Cardiac septum (tissue), 1 donor: ENCODE measurements at places on chromosomes 2 and 18.

DNA sequence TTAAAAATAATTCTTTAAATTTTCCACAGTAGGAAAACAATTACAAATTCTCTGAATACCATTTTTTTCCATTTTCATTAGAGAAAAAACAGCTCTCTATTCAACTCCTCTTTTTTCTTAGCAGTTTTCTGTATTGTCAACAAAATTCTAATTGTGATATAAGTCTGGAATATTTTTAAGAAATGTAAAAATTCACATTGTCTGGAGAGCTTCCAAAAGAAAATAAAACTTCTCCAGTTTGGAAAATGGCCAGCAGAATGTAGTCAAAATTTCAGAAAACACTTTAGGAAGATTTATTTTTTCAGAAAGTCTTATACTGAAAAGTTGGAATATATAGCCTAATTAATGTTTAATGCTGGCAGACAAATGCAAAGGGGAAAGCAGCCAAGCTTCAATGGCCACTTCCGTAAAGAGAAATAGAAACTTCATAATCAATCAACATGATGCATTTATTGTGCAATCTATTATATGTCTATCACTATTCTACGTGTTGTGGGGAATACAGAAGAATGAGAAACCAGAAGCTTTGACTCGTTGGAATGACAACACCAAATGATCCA is 733.2 kb upstream of the PKDCC start:
- no peak for DNase-seq

GRCh38 chr18:74353169-74353775 is 37.6 kb downstream of the C18orf63 start:
- no peak for DNase-seq

- no peak for DNase-seq
Measured at GRCh38 chr2:214651451-214651850, 158.0 kb downstream of the BARD1 start.

DNA sequence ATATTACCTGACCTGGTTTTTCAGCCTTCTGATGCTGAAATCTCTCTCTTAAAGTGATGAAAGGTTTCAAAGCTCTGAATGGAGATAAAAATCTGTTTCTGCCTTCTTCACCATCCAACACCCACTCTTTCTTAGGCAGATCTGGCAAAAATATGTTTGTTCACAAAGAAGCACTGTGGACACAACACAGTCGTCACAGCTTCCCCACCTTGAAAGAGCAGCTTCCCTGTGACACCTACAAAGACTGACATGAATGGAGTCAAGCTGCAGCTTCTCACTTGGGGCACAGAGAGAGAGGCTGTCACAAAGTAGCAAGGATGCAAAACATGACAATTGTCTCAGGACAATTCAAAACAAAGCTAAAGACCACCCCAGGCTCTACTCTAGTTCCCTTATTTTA is 86.5 kb downstream of the ICOS start:
- DNase-seq: no peak

DNA sequence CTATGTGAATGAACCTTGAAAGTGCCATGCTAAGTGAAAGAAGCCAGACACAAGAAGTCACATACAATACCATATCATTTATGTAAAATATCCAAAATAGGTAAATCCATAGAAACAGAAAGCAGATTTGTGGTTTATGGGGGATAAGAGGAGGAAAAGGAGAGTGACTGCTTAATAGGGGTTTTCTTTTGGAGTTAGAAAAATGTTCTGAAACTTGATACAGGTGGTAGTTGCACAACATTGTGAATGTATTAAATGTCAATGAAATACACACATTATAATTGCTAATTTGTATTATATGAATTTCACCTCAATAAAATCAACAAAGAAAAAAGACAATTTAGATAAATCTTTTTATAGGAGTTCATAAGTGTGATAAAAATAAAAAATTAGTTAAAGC is 37.1 kb downstream of the MEMO1 start:
- DNase-seq: no peak

DNA sequence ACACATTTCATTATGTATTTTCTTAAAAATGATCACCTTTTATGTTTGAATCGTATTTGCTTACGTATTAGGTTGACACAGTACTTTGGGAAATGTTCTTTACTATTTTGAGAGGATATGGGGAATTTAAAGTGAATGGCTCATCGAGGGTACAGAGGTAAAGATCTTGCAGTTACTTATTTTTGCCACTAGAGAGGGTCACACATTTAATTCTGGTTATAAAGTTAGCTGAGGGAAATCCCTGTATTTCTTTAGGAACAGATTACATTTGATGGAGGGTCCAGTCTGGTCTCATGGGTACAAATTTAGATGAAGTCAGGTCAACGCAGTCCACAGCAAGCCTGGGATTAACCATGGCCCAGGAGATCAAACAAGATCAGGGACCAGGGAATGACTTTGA is 24.5 kb downstream of the DYNC2LI1 start:
- no peak for DNase-seq

DNA sequence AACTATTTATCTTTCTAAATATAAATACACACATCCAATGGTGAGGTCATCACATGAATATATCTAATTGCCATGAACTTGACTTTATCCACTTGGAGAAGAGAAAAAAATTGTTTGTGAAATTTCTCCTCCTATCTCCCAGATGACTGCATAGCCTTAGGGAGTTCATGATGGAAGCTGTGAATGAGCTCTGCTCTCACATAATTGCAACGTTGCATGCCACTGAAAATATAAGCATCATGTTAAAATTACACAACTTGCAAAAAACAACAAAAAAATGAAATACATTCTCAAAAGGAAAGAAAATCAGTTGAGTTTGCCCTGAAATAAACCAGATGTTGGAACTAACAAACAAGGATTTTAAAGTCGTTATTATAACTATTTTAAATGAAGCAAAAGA is 50.6 kb upstream of the OSR1 start:
- DNase-seq: no peak

- no peak for DNase-seq
Measured at GRCh38 chr2:5734859-5735520, 42.8 kb downstream of the SOX11 start.

DNA sequence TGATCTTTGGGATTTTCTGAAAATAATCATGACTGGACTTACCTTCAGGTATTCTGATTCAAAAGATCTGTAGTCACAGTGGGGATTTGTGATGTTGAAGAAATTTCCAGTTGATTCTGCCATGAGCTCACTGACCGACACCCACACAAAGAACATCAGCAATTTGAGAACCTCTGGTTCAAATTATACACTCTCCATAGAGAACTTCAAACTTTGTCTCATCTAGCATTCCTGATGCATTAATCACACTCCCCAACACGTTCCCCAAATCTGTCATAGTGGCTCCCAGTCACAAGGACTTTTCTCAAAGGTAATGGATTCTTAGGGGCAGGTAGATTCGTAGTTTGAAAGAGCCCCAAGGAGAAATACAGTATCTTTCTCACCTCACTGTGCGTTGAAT is 584.3 kb downstream of the FBXO15 start:
- DNase-seq: no peak

DNA sequence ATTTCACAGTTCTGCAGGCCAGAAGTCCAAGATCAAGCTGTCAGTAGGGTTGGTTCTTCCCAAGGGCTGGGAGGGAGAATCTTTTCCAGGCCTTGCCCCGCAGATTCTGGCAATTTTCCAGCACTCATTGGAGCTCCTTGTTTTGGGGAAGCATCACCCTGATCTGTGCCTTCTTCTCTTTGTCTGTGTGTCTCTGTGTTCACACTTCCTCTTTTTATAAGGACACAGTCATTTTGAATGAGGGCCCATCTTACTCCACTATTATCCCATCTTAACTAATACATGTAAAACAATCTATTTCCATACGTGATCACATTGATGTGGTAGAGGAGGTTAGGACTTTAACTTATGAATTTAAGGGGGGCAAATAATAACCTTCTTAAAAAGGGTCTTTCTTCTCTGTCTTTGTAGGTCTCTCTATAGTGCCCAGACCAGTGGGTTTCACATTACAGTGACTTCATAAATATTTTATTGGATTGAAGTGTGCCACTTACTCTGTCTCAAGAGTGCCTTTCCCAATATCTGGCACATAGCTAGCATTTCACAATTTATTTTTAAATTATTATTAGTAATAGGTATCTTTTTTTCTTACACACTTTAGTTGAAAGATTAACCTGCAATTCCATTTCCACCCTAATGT is 68.9 kb upstream of the CBLN2 start:
- DNase-seq: no peak

GRCh38 chr2:147353072-147353381 is 491.8 kb upstream of the ACVR2A start:
- no peak for DNase-seq

DNA sequence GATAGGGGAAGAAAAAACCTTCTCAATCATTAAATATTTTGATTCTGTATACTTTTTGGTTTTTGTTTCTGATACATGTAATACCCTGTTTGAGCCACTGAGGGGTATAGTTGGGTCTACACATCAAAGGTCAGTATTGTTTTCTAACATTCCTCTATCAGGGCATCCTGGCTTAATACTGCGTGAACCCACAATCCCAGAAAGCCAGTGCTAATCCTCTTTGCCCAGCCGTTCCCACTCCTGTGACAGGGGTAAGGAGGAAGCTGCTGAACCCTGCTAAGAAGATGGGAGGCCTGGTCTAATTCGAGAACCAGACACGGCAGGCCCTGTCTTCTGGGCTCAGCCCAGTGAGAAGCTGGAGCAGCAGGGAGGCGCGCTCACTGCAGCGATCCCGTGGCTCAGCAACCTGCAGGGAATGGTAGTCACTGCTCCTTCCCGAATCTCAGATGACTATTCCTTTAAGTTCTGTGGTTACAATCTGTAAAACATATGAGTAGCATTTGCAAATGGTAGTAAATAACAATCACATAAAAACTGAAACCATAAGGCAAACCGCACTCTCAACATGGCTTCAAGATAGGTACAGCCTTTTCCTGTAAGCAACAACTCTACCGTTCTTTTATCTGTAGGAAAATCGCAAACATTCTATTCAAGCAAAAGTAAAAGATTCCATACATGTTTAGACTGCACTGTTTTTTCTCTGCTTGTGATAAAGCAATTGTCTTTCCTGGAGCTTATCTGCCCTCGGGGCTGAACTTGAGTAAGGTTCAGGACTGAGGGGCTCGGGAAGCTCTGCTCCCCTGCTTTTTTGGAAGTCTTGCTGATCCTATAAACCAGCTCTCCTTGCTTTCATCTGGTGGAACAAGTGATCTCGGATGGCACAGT is 87.0 kb downstream of the EPB41L3 start:
- no peak for DNase-seq

DNA sequence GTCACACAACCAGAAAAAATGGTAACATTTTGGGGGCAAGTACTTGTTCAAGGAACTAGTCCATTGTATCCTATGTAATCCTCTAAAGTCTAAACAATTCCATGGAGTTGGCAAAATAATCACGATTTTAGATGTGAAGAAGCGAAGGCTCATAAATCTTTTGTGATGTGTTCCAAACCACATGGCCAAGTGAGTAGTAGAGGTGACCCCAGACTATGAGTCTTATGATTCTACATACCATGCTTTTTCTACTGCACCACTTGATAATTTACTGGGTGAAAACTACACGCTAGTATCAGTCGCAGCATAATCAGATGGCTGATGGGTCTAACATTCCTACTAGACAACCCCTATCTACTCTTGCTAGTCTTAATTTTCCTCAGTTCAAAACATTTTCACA is 371.4 kb downstream of the OSR1 start:
- no peak for DNase-seq

- no peak for DNase-seq
Measured at GRCh38 chr18:44895176-44895798, 214.6 kb downstream of the SETBP1 start.

DNA sequence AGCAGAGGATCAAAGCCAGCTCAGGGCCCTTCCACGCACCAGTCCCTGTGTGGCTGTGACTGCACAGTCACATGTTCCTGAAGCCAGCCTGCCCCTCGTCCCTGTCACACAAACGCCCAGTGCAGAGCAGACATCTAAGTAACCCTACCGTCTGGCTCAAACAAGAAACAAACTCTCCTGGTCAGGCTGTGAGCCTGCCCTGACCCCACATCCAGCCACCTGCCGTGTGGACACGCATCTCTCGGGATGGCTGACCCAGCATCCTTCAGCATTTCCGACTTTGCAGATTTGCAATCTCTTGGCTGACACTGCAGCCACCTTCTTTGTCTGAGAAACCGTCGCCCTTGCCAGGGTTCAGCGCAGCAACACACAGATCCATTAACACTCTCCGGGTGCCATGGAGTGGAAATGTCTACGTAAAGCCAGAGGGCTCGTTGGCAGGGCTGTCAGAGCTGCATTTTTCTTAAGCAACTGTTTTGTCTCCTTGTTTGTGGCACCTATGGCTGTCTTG is 82.3 kb upstream of the ASAP2 start:
- DNase-seq: no peak

GRCh38 chr18:13437034-13437433 is 218.5 kb downstream of the LDLRAD4 start:
- DNase-seq: no peak

DNA sequence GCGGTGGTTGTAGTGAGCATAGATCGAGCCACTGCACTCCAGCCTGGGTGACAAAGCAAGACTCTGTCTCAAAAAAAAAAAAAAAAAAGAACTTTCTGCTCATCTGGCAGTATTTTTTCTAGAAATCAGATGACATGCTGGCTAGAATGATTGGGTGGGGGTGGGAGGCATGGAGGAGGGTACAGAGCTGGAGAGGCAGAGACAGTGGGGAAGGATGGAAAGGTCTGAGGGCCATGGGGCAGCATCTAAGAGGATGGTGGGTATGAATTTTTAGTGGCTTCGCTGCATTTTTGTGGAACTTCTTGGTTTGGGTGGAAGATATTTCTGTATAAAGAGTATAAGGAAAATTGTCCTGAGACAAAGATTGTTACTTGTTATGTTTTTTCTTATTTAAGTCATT is 23.3 kb downstream of the ARMC9 start:
- DNase-seq: no peak

- DNase-seq: no peak
Measured at GRCh38 chr2:40658941-40659340, 207.1 kb upstream of the SLC8A1 start.

GRCh38 chr2:24435391-24436316 is 55.4 kb upstream of the NCOA1 start:
- DNase-seq: no peak

DNA sequence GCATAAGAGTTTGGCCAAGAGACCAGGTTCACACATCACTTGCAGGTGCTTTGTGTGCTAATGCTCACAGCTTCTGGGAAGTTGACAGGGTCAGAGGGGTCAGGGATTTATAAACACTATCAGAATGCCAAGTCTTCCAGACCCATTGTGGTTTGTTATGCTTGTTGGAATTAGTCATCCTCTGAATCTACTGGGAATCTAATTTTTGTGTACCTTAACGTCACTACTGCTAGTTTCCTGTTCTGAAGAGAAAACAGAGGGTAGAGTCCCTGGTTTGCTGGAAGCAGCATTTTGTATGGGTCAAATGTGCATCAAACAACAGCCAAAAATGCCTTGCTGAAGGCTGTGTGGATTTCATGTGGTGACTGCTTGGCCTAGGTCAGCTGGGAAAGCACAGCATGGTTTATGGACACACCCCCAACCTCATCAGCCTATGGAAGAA is 33.3 kb downstream of the ANTXR1 start:
- DNase-seq: no peak
